ENCODE measurements at places on chromosomes 16 and 17. TPM values are rescaled to one million over a fixed set of nuclear protein-coding genes. Genes with fewer than 3 reads are reported as not detected.

GRCh38 chr16:5504064-5504781 lies 406.6 kb upstream of the EEF2KMT start:
- no peak for DNase-seq

Gene TTLL6
- total RNA-seq = under 0.01 TPM

DNA sequence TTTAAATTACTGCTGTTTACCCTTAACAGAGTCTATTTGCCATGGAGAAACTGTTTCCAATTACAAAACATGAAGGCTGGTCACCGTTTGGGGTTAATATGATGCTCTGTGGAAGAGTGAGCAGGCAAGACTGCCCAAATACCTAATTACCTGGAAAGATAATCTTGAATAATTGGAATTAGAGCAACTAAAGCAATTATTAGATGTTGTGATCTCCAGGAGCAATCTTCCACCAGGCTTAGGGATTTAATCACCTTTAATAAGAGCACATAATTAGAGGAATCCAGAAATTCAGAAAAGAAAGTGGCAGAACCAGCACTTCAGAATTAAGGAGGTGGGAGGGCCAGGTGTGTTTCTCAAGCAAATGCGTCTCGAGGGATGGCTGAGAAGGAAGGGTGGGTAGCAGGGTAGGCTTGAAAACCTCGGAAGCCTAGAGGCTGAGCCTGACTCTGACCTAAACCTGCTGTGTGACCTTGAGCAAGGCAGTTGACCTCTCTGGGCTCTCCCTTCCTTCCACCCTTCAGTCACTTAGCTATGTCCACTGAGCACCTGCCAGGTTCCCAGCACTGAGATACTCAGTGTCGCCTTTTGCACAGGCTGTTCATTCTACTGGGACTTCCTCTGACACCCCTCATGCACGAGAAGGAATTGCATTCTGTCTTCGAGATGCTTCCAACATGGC lies 113.2 kb downstream of the GSG1L start:
- DNase-seq = no peak

DNA sequence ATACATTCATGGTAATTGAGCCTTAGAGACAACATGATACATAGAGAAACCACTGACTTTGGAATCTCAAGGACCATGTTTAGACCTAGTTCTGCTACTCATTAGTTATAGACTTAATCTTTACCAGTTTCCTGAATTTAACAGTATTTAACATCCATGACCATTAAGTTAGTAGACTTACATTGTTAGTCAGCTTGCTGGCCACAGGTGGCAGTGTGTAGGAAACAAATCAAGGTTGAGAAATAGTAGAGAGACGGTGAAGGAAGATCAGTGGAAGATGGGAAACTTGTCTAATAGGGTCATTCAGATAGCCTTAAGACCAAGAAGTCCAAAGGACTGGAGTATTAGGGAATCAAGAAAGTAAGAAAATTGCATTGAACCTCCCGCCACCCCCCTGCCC lies 31.0 kb downstream of the OMG start:
- DNase-seq = no peak

DNA sequence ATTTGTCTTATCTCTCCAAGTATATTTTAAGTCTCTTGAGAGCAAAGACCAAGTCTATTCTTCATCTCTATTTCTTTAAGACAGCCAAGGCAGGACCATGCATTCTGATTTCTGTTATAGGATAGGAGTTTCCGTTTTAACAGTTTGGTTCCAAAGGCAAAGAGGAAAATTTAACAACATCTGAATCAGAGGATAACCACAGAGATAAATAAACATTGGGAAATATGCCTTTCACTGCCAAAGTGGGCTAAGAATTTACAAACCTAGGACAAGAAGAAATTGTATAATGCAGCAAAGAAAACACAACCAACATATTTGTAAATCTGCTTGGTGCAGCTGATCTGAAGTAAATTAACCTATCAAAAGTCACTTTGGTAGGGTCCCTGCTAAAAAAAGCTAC lies 37.7 kb downstream of the USP32 start:
- peak; percentile 89 for DNase-seq

Gene CHD9NB
- 2.6 TPM for total RNA-seq

DNA sequence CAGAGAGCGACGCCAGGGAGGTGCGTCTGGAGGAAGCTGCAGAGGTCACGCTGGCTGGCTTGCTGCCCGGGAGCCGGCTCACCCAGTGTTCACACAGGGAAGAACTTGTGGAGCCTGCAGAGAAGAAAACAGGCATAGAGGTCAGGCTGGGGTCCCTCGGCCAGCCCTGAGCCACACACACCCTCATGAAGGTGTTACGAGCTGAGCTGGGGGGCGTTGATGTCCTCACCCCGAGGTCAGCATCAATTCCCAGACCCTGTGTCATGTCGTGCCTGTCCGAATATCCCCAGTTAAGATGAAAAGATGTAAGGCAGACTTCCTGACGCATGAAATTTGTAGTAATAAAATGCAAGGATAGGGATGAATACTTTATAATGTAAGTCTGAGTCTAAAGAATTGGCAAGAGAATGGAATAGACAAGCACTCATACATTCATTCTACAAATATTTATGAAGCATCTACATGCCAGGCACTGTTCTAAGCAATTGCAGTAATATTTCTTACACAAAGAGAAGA lies 77.1 kb downstream of the USP31 start:
- peak; percentile 77 for DNase-seq

GRCh38 chr16:2422123-2422867 lies 7.0 kb upstream of the CCNF start:
- no peak for DNase-seq

- DNase-seq = peak; percentile 97
These were observed 36.3 kb downstream of the GNA13 start for GRCh38 chr17:65020284-65020683.

Gene PPP1R1B
- not detected for total RNA-seq

- no peak for DNase-seq
These were observed 177.7 kb downstream of the TMEM132E start for GRCh38 chr17:34757106-34757505.

Gene CCT6B
- 2.3 TPM for total RNA-seq

- DNase-seq = peak; percentile 99
These were observed 3.6 kb upstream of the HROB start for GRCh38 chr17:44137891-44138709.

DNA sequence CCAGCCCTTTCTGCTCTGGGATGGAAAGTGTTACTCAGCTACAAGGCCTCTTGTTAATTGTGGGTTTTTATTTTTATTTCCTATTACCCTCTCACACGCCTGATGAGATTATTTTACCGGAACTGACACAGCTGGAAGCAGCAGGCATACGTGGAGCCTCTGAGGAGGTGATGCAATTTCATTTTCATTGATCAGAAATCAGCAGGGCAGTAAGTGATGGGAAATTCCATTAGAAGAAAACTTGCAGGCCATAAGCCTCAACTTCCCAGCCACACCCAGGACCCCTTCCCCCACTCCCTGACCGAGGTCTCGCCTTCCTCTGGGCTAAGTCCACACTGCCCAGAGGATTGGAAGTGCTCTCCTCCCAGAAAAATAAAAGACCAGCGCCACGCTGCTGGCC lies 69.7 kb downstream of the ZFHX3 start:
- DNase-seq = peak; percentile 73

DNA sequence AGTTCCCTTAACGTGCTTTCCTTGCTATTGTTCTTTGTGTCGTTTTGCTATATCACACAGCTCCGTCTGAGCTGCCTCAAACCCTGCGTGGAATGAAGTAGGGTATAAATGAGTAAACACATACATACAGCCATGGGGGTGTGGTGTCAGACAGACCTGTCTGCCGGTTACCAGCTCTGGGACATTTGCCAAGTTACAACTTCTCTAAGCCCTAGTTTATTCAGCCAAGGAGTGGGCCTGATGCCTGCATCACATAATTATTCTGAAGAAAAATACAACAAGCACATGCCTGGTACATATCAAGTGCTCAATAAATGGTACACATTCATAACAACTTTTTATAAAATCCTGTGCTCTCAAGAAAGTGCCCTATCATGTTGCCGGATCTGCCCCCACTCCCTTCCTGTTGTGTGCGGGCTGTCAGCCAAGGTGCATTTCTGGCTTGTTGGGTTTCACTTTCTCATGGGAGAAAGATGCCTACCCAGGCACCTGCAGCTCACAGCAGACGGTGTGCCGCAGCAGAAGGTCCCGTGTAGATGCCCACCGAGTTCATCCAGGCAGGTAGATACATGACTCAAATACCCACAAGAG lies 30.5 kb downstream of the SMPD3 start:
- DNase-seq = no peak

Gene TBX21
- total RNA-seq = not detected

- DNase-seq = no peak
These were observed 13.5 kb downstream of the ACE start for GRCh38 chr17:63490329-63490728.

GRCh38 chr17:65170839-65171238 lies 33.7 kb downstream of the RGS9 start:
- DNase-seq = no peak

DNA sequence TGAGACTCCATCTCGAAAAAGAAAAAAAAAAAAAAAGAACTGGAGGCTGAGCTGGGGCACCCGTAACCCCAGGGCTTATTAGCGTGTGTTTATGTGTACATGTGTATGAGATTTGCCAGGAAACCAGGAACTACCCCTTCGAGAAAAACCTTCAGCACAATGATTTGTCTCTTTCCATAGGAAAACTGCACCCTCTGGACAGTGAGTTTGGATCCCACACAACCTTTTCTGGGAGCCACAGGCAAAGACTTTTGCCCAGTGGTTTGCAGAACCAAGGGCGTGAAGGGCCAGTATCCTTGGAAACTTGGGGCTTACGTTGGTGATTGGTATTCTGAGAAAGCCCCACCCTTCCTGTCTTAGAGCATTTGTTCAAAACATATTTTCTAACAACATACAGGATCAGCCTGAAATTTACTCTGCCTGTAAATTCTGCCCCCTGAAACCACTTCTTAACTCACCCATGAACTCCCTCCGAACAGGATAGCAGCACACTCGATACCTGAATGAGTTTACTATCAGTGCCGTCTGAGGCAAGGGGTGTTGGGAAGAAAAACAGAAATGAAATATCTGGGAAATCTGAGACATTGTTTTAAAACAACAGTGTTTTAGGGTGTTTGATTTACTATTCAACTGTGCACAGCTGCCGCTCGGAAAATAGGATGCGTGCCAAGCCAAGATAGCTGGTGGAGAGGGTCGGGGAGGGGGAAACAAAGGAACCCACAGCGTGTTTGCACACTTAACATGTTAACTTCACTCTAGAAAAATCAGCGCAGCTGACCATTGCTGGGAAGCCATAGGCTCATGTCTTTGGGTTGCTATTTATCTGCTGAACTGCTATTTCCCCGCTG lies 40.2 kb upstream of the MAF start:
- no peak for DNase-seq

DNA sequence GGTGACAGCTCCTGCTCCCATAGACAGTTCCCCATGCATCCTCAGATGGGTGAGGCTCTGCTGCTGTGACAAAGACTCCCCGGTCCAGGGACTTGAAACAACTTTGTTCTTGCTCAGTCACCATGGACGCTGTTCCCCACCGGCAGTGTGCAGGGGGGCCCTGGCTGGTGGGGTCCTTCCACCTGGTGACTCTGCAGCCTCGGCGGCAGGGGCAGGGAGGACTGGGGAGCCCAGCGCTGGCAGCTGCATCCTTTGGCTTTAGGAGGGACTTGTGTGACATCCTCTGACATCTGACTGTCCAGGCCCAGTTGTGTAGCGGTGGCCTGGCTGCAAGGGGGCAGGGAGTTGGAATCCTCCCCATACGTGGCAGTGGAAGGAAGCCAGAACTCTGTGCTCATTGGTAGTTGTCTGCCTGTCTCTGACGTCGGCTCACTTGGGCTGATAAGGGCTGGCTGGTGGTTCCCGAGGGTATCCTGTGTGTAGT lies 107.3 kb downstream of the CMIP start:
- DNase-seq = peak; percentile 66

DNA sequence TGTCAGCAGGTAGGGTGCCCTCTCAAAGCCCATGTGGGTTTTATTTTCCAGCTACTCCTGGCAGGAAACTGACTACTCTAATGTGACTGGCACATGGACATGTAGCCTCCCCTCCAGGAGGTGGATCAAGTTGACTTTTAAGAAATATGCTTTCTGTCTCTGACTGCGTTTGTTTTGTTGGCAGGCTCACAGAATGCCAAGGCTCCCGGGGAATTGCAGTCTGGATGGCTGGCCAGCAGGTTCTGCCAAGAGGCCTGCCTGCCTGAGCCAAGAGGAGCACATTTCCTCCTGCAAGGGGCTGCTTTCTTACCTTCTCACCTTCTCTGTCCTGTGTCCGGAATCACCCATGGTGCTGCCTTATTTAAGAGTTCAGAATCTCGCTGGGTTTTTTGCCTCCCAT lies 217.3 kb upstream of the ERCC4 start:
- DNase-seq = no peak

Gene KCNJ12
- total RNA-seq = under 0.01 TPM

GRCh38 chr17:41925991-41926590 lies 4.3 kb upstream of the ODAD4 start:
- no peak for DNase-seq

DNA sequence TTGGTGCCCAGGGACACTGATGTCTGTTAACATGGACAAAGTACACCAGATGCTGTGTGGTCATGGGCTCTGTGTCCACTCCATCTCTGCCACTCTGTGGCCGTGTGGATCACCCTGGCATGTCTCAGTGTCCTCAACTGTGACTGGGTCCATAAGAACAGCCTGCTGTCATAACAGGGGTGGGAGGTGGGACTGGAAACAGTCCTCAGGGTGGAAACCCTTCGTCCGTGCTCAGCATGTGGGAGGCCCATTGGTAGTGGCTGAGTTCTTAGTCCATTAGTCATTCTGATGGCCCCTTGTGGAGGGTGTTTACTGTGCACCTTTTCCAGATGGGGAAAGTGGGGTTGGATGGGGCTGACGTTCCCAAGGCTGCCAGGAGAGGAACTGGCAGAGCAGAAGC lies 12.8 kb downstream of the FLYWCH2 start:
- no peak for DNase-seq

DNA sequence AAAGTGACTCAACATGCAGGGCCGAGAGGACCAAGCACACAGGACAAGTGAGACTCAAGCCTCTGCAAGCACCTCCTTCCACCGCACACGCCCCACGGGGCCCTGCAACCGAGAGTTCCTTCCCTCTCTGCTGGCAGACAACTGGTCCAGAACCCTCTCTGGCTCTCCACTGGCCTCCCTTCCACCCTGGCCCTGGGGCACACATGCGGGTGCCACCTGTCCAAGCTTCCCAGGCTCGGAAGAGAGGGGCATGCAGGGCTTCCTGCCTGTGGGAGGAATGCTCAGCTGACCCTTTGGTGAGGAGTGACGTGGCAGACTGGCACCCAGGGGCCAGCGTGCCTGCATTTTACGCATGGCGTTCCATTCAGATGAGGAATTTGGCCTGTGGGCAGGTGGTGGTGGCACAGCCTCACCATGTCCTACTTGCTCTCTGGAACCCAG lies 59.8 kb downstream of the PIPOX start:
- DNase-seq = no peak

DNA sequence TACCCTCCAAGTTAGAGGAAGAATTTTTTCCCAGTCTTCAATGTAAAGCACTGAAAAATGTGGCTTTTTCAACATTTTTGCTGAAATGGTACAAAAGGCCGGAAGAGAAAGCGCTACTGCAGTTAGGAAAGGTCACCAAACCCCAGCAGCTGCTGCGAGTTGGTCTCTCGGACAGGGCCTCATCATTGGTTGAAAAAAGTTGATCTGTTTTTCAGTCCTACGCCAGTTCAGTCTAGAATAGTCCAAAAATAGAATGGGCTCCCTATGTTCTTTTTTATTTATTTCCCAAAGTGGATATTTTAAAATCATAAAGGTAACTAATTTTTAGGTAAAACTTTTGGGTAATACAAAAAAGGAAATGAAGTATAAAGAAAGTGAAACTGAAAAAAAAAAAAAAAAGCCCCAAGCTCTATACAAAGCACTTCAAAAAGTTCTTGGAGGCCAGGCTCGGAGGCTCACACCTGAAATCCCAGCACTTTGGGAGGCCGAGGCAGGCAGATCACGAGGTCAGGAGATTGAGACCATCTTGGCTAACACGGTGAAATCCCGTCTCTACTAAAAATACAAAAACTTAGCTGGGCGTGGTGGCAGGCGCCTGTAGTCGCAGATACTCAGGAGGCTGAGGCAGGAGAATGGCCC lies 17.4 kb downstream of the ADAP2 start:
- DNase-seq = no peak

All from fibroblast of villous mesenchyme (primary cell).